MG63 (cell line): ENCODE measurements at places on chromosomes 1 and 21. TPM values are rescaled to one million over a fixed set of nuclear protein-coding genes. Genes with fewer than 3 reads are reported as not detected.

The CTPS1 gene
- 48.3 and 53.4 TPM in 2 replicates for total RNA-seq

The LRRC47 gene
- total RNA-seq: 52.4 and 71.1 TPM in 2 replicates

DNA sequence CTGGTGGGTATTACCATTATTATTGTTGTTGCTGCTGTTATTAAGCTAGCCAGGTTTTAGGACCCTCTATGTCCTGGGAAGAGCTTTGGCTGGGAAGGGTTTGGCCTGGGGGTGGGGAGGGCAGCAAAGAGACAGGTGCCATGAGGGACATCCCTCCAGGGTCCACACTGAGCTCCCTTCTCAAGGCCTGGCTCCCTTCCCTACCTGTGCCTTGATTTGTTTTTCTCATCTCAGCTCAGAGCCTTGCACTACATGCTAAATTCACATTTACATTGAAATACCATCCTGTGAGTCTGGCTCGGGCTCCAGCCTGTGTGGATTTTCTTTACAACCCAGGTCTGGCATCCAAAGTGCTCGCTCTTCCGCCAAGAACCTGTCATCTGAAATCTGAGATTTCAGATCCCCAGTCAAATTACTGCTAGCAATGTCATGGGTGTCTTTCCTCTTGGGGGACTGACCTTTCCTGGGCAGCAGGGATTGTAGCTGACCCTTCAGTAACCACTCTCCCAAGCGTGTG lies 536.3 kb downstream of the PTPRU start:
- no peak for DNase-seq

GRCh38 chr1:99281105-99281504 lies 16.8 kb downstream of the PLPPR4 start:
- no peak for DNase-seq

- no peak for DNase-seq
Observed at GRCh38 chr1:85225624-85226380, 25.0 kb upstream of the SYDE2 start.

The KLF17 gene
- 3.1 TPM in 1 of 2 replicates, not detected in the other for total RNA-seq

The LAD1 gene
- total RNA-seq: not detected in 2 replicates

DNA sequence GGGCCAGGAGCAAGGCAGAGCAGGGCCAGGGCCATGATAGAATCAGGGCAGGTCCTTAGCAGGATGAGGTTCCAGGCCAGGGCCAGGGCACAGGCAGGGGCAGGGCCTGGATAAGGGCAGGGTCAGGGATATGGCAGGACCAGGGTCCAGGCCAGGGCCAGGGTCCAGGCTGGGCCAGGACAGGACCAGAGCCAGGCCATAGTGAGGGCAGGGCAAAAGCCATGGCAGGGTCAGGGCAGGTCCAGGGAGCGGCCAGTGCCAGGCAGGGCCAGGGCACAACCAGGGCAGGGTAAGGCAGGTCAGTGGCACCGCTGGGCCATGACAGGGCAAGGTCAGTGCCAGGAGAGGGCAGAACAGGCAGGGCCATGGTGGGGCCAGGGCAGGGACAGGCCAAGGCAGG lies 152.2 kb downstream of the LIPI start:
- DNase-seq: no peak

DNA sequence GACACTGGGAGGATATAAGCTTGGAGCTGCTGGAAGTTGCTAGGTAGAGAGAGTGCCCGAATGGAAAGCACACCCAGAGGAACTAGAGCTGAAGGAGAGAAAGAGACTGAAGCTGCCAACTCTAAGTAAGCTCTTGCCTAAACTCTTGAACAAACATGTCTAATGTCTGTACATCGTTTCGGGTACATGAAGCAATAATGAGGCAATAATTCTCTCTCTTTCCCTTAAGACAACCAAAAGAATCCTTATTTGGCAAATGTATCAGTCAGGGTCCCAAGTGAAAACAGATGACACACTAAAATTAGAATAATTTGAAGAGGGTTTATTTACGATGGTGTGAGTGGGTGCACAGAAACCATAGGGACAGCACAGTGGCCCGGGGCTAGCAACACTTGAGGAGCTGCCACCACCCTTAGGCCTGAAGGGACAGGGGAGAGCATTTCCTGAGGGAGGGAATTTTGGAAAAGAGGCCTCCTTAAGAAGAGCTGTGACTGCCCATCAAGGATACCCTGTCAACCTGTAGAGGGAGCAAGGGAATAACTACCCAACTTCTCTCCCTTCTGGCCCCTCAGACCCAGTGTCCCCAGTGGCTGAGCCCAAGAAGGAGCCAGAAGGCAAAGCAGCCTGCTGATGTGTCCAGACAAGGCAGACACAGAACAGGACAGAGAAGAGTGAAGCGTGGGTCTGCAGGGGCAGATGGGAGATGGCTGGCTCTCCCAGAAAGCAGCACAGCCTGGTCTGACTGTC lies 36.1 kb upstream of the KHDRBS1 start:
- DNase-seq: peak; percentile 33

DNA sequence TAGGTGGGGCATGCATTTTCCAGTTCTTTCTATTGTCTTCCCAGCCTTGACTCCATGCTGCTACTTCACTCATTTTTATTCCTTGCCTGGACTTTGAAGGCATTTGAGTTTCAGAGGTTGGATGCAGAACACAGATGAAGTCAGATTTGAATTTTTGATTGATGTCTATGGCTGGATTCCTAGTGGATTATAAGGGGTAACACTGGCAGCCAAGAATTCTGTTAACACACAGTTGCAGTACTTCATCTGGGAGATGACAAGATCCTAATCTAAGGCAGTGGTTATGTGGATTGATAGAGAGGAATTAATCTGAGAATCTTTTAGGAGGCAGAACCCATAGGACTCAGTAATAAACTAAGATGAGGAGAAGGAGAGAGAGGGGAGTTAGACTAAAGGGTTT lies 439.0 kb upstream of the USP24 start:
- no peak for DNase-seq

DNA sequence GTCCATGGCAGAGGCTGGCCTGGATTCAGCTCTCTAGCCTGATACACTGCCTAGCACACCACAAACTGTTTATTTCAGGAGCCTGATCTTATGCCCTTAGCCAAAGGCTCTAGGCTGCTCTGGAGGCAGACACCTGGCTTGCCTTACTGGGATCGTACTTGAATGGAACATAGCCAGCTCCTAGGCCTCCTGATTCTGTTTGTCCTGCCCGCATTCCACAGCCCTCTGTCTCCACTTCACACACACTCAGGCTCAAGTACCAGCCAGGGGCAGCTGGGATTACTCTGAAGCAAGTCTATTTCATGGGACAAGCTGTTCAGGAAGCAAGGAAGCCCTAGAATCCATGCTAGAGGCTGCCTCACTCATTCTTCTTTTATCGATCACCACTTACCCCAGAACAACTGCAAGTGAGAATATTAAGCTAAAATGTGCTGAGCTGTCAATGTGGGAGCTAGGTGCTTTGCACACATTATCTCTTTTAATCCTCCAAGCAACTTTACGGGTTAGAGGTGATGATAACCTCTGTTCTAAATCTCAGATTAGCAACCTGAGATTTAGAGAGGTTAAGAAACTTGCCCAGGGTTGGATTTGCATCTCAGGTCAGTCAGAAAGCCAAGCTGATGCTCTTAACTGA lies 31.1 kb upstream of the CYP4B1 start:
- no peak for DNase-seq

The PSMG1 gene
- total RNA-seq: 248 and 252 TPM in 2 replicates

DNA sequence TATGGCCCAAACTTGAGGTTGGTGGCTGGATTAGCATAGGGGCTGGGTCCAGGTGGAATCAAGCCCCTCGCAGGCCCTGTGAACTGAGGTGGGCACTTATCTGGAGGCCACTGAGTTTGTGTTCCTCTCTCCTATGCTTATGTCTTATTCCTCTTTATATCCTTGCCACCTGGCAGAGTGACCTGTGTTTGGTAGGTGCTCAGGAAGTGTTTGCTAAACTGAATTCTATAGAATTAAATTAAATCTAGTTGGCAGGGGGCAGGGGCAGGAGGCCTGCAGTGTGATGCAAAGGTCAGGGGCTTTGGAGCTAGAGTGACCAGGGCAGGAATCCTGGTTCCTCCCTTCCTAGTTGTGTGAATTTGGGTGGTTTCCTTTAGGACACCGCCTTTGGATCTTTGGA lies 1.1 kb upstream of the TMEM9 start:
- no peak for DNase-seq

The S100A7A gene
- total RNA-seq: not detected in 2 replicates

- peak; percentile 63 for DNase-seq
Observed at GRCh38 chr1:40796939-40797667, 13.5 kb downstream of the KCNQ4 start.

GRCh38 chr1:86054396-86054795 lies 102.2 kb downstream of the COL24A1 start:
- DNase-seq: no peak

GRCh38 chr1:171245458-171246064 lies 2.7 kb upstream of the FMO1 start:
- peak; percentile 17 for DNase-seq

GRCh38 chr21:42343963-42344510 lies 6.8 kb downstream of the TFF2 start:
- no peak for DNase-seq

DNA sequence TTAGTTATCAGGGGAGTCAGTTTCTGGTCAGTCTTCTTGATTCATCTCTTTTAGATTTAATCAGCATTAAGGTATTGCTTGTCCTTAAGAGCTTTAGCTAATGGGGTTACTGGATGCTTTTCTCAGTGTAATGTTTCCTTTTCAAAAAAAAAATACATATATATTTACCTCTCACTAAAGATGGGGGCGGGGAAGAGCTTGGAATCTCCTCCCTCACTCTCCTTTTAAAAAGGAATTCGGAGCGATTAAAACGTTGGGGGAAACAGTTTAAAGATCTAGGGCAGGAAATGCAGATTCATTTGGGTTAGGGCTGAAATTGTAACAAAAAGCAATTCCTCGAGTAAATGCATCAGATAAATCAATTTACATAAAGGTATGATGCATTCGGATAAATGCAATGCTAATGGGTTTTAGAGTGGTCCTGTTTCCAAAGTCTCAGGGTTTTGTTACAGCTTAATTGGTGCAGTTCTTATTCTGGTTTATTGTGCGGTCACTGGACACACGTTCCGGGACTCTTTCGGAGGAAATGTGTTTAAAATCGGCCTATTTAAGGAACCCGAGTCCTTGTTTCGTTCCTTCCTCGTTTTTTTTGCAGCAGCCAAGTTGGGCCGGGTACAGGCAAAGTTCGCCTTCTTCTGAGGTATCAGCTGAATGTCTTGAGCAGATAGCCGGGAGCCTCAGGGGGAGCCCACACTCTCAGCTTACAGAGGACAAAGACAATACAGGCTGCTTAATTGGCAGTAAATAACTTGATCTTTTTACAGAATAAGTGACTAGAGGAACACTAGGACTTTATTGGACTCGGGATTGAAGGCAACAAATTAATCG lies 1.6 kb downstream of the LMO4 start:
- peak; percentile 8 for DNase-seq

The NTNG1 gene
- 0.13 TPM in 1 of 2 replicates, not detected in the other for total RNA-seq

The RYR2 gene
- total RNA-seq: 0.12 and 0.26 TPM in 2 replicates

The TNFAIP8L2 gene
- total RNA-seq: not detected in 2 replicates

- DNase-seq: peak; percentile 93
Observed at GRCh38 chr1:31755197-31755611, 8.9 kb downstream of the ADGRB2 start.

The APOBEC4 gene
- total RNA-seq: not detected in 2 replicates

GRCh38 chr1:8986814-8987190 lies 39.4 kb downstream of the SLC2A7 start:
- DNase-seq: no peak

DNA sequence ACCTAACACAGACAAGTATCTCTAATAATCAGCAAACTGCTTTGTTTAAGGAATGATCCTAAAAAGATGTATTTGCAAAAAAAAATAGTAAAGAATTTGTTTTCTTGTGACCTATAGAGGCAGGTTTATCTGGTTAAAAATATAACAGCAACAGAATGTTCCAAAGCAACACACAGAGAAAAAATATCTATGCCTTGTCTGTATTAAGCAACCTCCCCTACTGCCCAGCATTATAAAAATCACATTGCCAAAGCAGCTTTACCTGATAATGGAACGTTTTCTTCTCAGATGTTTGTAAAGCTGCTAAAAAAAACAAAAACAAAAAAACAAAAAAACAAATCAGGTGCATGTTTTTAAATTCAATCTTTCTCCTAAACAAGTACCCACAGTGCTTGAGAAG lies 24.7 kb downstream of the PALMD start:
- DNase-seq: no peak

DNA sequence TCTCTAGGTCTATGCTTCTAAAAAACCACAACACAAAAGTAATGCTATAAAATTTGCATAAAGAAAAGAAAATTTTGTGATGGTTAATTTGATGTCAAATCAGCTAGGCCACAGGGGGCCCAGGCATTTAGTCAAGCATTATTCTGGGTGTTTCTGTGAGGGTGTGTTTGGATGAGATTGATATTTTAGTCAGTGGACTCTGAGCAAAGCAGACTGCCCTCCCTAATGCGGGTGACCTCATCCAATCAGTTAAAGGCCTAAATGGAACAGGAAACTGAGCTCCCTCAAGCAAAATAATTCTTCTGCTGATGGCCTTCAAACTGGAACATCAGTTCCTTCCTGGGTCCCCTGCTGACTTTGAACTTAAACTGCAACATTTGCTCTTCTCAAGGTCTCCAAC lies 358.0 kb downstream of the DSCAM start:
- no peak for DNase-seq

- no peak for DNase-seq
Observed at GRCh38 chr1:74522148-74522547, 9.7 kb upstream of the LRRC53 start.

DNA sequence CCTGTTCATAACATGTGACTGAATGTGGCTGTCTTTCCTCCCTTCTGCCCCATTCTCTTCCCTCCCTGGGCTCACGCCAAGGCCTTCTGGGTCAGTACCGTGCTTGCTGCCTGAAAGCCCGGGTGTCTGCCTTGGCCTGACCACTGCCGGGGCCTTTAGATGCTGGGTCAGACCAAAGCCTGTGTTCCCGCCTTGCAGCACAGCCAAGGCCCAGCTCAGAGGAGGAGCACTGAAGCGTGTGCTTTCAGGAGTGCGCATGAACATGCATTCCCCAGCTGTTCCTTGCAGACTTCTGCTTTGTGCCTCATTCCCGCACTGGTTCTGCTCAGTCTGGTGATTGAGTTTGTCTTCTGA lies 27.0 kb upstream of the SARS1 start:
- DNase-seq: no peak

DNA sequence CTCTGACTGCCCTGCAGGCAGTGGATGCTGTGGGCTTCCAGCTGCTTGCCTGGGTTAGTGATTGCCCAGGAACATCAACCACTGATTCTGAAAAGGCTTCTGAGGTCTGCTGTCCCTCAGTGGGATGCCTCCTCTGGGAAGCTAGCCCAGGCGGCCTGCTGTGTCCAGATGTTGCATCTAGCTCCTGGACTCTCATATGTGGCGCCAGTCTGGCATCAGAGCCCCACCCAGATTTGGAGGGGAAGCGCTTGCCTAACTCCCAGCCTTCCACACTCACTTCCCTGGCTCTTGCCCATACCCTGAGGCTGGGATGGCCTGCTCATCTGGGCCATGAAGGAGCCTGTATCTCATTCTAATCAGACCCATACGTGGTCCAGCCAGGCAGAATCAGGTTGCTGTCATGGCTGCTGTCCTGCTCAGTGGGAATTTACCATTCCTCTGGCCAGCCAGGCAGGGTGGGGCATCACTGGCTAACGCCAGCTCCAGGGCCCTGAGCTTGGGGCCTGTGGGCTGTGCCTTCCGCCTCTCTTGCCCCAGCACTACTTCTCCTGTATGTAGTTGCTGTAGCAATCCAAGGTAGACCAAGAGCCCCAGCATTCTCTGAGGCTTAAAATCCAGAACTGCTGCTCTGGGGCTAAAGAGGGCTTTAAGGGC lies 4.1 kb downstream of the CSF1 start:
- DNase-seq: peak; percentile 100

The FMO1 gene
- not detected in 2 replicates for total RNA-seq

The AKR7A2 gene
- 62.1 and 83.3 TPM in 2 replicates for total RNA-seq

- DNase-seq: peak; percentile 26
Observed at GRCh38 chr1:218346391-218347204, 1.5 kb downstream of the TGFB2 start.
